Left renal cortex interstitium (tissue), 4 donors: ENCODE measurements at places on chromosomes 1 and 21. TPM values are rescaled to one million over a fixed set of nuclear protein-coding genes. Genes with fewer than 3 reads are reported as not detected.

DNA sequence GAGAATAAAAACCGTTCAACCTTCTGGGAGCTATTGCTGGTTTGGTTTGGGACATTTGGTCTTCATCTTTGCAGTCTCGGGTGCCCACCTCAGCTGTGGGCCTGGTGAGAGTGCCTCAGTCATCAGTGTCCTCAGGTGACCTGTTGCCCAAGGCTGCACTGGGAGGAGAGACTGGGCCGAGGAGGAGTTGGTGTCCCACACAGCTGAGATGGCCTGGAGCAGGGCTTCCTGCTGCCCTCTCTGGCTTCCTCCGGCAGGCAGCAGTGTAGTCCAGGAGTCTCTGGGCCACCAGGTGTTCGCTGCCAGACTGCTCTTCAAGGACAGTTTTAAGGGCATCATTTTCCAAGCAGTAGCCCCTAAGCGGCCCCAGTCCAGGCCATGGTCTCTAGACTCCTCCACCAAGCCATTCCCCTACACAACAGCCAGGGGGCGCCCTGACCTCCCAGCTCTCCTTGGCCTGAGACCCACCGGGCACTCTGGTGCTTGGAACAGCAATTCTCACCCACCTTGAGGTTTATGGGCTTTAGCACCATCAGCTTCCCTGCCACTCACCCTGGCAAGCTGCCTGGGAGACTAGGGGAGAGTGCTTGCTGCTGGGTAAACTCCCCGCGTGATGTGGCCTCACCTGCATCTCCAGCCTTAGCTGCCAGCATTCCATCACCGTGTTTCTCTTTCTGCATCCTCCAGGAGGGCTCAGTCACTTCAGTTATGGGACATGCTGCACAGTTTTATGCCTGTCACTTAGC is 9.1 kb upstream of the SYTL1 start:
- no peak for DNase-seq

Gene NME7
- polyA plus RNA-seq, result 152 TPM

Gene CA6
- polyA plus RNA-seq, result 0.16 TPM

DNA sequence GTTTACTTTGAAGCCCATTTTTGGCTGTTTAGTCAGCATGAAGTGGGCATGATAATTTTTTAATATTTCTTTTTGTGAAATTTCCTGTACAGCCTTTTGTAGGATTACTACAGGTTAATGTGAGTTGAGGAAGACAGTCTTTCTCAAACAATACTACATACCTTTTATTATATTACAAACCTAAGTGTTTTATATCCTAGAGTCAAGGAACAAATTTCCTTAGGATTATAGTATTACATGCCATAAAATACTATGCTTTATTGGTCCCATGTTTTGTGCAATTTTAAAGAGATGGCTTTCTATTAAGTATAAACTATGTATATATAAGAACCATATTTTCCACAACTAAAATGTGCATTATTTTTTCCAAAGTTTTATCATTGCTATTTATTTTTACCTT is 9.2 kb upstream of the CHAF1B start:
- no peak for DNase-seq

DNA sequence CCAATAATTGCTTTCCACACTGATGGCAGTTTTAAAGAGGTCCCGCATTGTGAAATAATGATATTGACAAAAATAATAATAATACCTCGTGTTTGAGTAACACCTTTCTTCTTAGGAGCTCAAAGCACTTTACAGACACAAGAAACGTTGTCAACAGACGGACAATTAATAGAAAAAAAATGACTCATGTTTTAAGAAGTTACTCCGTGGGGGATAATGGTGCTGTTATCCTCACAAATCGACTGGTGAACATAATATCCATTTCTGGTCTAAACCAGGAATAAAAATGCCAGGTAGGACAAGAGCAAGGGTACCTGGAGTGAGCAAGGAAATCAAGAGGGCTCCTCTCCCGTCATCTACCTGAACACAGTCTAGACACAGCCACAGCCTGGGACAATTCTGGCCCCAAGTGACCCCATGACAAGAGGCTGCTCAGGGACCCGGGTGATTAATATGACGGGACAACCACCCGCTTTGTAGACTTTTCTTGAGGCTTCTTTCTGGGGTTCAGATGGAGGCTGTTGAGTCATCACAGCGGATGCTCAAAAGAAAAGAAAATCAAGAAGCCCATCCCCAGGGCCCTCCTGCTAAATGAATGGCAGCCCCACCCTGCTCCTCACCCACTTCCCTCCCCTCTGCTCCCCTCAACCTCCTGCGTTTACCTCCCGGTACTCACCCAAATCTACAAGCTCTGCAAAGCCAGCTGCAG is 146.2 kb upstream of the IRF2BP2 start:
- no peak for DNase-seq

GRCh38 chr1:68231627-68232288 is 565 bp downstream of the WLS start:
- DNase-seq, result no peak

- DNase-seq, result no peak
Measured at GRCh38 chr1:40276122-40276521, 18.1 kb downstream of the ZMPSTE24 start.

DNA sequence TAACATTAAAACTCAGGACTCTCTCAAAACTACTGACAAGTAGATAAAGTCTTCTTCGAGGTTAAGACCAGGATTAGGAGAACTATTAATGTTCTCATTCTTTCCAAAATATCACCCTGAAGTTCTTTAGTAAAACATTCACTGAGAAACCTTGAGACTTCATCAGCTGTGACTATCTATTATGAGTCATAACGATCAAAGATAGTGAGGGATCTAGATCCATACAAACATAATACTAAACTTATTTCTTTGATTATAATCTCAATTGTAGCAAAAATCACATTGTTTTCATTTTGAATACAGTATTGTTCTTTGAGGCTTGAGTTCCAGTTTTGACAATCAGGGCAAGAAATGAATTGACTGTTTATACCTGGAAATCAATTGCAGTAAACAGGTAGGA is 11.1 kb downstream of the PYHIN1 start:
- DNase-seq, result no peak

- no peak for DNase-seq
Measured at GRCh38 chr1:94806441-94806871, 13.7 kb upstream of the SLC44A3 start.

- no peak for DNase-seq
Measured at GRCh38 chr1:166062421-166063070, 104.3 kb downstream of the FAM78B start.

DNA sequence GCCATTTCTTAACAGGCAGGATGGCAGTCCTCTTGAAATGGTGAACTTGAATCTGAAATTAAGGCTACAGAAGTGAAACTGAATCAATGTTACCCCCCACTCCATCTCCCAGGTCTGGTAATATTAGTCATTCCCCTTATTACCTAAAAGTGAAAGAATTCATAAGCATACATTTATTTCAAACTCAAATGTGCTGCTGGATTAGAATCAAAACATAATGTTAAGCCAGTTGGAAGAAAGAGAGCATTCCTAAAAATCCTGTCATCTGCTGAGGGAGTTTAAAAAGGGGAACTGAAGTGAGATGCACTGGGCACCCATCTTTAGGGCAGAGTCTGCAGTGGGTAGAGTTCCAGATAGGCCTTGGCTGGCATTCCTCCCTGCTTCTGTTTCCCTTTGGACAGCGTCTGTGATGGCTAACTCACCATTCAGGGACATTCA is 17.4 kb downstream of the KIAA0319L start:
- DNase-seq, result no peak

- no peak for DNase-seq
Measured at GRCh38 chr1:78553859-78554258, 63.1 kb downstream of the PTGFR start.

GRCh38 chr1:106676021-106676420 is 380.5 kb upstream of the PRMT6 start:
- DNase-seq, result no peak

Gene UMODL1
- polyA plus RNA-seq, result not detected

Gene PRCC
- 104 TPM for polyA plus RNA-seq

DNA sequence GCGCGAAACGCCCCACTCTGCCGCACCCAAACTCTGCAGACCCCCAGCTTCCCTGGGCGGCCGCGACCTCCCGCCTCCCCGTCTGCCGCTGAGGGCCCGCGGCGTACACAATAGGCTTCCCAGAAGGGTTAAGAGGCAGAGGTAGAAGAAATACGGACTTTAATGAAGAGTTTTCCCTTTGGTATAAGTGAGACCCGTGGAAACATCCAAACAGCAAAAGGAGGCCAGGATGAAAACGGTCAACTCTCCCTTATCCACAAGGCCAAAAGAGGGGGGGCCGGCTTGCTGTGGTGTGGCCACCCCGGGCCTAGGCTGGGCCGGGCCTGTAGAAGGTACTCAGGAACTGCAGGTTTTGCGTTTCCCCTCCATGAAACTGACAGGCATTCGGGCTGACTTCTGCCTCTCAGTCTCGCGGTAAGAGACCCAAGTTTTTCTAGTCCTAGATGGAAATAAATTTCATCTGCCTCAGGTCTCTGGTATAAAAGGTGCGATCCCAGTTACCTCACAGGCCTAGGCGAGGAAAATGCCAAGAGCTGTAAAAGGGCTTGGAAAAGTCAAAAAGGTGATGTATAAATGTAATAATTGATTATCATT is 671 bp upstream of the PYGO2 start:
- DNase-seq, result no peak

GRCh38 chr1:240417317-240417716 is 194.6 kb downstream of the GREM2 start:
- DNase-seq, result no peak

- DNase-seq, result no peak
Measured at GRCh38 chr1:210257698-210258529, 25.3 kb downstream of the SERTAD4 start.
